AG08395 (cell line): ENCODE measurements at places on chromosomes 13 and 19.
A peak's percentile ranks its signal among the peaks of the same experiment; 100 is the strongest.

DNA sequence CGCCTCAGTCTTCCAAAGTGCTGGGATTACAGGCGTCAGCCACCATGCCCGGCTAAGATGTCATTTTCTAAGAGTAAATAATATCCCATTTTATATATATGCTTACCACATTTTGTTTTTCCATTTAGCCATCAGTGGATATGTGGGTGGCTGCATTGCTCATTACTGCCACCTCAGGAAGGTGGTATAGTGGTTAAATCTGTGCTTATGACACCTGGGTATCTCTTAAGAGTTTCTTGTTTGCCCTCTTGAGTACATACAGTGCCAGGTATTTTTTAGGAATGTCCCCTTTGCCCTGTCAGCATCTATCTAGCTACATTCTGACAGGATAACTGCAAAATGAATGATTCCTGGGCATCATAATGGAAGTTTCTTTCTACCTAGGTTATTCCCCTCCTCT is 14.6 kb downstream of the ZNF69 start:
- DNase-seq, result no peak

DNA sequence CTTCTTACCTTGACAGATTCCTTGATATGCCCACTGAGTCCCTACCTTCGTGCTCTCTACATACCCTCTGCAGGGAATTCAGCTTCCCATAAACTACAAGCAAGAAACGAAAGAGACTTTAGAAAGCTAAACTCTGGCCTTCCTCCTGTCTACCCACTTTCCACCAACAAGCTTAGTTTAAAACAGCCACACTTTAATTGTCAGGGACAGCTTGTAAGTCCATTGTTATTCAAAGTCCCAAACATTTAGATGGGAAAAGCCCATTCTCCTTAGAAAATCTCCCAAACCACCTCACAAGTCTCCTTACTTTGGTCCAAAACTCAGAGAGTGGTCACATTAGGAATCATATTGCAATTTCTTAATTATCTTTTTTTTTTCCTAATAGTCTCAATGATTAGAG is 2695.8 kb downstream of the PCDH9 start:
- DNase-seq, result no peak

DNA sequence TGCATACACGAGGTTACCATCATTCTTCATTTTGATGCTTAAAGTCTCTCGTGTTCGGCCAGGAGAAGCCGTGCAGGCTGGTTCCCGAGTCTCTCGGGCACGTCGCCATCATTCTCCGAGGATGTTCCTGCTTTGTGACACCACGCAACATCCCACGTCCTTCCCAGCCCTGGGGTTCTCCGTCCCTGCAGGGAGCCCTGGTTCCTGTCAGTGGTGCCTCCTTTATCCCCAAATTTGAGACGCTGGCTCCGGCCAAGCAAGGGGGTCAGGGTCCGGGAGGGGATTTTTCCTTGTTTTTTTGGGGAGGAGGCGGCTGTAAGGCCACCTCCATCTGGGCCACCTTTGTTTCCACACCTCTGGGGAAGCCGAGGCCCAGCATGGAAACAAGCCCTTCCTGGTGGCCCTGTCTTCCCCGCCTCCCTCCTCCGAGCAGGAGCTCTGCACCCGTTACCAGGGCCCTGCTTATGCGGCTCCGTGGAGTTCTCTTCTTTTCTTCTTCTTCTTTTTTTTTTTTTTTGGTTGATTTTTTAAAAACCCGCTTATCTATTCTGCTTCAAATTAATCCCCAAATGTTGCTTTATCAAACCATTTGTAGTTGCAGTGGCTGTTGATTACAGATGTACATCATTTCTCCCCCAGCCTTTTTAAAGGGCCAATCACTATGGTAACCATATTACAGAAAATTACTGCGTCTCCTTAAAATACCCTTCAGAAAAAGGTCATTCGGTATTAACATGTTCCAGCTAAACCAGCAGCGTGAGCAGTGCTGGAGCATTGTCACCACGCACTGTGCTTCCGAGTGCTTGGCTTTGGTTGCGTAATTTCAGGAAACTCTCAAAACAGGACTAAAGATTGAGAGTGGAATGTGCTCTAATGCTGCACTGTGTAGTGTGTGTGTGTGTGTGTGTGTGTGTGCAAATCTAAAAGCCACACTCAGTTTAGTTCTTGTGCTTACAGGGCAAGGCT is 50.4 kb downstream of the TEX29 start:
- no peak for DNase-seq

- no peak for DNase-seq
These were observed 266.3 kb downstream of the DNAJC15 start for GRCh38 chr13:43289470-43290255.

DNA sequence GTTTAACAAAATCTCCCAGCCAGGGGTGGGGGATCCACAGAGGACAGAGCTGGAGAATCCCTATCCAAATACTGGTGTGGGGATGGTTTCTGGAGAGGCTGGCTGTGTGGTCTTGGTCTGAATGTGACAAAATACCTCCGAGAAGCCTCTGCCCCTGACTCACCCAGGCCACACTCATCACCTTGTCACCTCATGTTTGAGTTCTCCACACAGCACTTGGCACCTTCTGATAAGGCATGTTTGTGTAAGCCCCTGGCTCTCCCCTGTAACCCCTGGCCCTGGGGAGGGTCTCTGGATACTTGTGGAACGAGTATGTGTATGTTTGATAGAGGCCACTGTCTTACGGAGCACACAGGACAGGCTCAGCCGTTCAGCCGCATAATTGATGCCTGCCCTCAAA is 14.7 kb downstream of the TECR start:
- no peak for DNase-seq

DNA sequence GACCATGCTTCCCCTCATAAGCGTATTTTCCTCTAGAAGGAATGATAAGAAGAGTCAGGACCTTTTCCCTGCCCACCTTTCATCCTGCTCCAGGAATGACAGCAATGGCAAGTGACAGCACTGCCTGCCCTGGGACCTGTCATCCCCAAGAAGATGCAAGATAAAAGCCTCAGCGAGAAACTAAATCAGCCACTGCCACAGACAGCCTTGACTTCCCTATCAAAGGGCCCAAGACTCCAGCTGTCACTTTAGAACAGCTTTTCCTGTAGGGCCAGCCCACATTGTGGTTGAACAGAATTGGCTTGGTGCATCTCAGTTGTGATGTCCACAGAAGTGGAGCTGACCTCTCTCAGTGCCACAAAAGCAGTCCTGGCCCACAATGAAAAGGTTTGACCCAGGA is 1.1 kb downstream of the RAB8A start:
- DNase-seq, result no peak

- peak; percentile 78 for DNase-seq
These were observed 2.3 kb downstream of the NCCRP1 start for GRCh38 chr19:39199025-39199424.

- DNase-seq, result peak; percentile 60
These were observed 13.6 kb downstream of the HAS1 start for GRCh38 chr19:51710163-51710562.

DNA sequence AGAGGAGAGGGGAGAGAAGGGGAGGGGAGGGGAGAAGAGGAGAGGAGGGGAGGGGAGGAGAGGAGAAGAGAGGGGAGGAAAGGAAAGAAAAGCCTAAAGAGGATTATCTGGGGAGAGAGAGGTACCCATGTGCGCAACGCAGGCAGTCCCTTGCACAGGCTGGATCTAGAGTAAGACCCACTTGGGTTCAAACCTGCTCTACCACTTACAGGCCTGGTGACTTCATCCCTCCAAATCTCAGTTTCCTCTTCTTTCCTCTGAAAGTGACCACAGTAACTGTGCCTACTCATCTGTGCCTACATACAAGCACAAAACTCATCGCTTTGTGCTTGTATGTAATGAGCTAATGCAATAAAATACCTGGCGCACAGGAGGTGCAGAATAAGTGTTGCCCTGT is 732 bp upstream of the MAP1S start:
- no peak for DNase-seq

- DNase-seq, result no peak
These were observed 208.7 kb downstream of the MTUS2 start for GRCh38 chr13:29028868-29029267.

DNA sequence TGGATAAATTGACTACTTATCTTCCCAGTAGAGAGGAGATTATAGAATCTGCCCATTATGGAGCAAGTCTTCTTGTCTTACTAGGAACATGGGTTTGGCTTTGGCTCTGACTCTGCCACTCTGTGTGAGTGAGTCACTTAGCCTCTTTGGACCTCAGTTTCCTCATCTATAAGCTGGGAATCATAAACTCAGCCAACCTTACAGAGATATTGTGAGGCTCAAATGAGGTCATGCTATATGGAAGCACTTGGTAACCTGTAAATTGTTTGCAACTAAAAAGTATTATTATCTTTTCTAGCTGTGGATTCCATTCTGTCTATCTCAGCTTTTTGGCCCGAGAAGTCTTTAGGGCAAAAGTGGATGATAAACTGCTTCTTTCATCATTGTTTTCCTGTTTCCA is 186.8 kb upstream of the TSC22D1 start:
- DNase-seq, result no peak

- DNase-seq, result no peak
These were observed 445.5 kb upstream of the SGCG start for GRCh38 chr13:22735011-22735995.

DNA sequence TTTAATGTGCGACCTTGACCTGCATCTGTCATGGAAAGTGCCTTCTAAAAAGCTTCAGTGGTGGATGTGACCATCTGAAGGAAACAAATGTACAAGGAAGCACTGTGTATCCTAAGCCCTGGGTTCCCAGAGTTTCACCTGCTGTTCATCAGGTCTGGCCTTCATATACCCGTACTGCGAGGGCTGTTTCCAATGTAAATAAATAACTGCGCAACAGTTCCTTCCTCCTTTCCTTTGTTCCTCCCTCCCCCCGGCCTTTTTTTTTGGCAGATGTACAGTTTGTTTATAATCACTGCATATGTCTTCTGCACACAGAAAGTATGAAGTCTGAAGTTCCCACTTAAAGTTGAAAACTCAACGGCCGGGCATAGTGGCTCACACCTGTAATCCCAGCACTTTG is 5.2 kb downstream of the FAAP24 start:
- no peak for DNase-seq

DNA sequence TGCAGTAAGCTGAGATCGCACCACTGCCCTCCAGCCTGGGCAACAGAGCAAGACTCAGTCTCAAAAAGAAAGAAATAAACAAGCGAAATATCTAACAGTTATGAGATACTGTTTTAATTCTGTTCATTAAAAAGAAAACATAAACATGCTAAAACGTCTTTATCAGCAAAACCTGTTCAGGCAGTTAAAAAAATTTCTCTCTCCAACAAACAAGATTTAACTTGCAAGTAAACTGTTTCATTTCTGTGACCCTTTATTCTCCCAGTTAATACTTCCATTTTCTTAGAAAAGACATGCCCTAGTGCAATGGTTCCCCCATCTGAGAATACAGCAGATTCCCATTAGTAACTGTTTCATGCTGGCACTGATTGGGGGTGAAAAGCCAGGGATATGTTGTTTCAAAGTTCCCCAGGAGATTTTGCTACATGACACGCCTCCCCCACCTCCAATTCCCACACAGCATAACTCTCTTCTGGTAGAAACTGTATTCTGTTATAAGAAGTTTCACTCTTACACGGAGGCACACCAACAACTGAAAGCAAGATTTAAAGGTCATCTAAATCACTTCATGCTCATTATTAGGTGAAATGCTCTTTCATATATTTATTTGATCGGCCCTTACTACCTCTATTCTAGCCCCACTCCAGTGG is 24.4 kb downstream of the ELF1 start:
- DNase-seq, result no peak

GRCh38 chr13:43319617-43320444 is 296.4 kb downstream of the DNAJC15 start:
- no peak for DNase-seq

GRCh38 chr19:33815380-33816340 is 19.0 kb downstream of the KCTD15 start:
- no peak for DNase-seq

- DNase-seq, result no peak
These were observed 127.4 kb downstream of the SLITRK5 start for GRCh38 chr13:87798536-87798935.

GRCh38 chr19:13033819-13034611 is 38.7 kb downstream of the NFIX start:
- peak; percentile 77 for DNase-seq

GRCh38 chr19:4814625-4815425 is 16.7 kb downstream of the TICAM1 start:
- DNase-seq, result peak; percentile 31

- peak; percentile 55 for DNase-seq
These were observed 65.8 kb upstream of the STARD13 start for GRCh38 chr13:33351319-33351718.

DNA sequence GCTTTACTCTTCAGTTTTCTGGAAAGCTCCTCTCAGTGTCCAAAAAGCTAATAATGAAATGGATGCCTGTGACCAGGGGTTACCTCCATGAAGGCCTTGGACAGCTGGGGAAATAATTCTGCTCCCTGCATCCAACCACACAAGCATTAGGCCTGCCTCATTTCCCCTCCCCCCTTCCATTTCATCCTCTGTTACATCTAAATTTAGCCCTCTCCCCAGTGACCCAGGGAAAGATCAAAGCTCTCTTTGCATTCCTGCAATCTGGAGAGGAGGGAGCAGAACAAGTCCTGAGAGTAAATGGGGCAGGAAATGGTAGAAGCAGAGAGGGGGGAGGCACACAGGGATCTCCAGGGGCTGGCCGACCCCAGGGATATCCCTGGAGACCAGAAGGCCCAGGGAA is 452.7 kb downstream of the TSHZ3 start:
- DNase-seq, result no peak

GRCh38 chr13:25319771-25320170 is 18.3 kb downstream of the NUP58 start:
- no peak for DNase-seq

DNA sequence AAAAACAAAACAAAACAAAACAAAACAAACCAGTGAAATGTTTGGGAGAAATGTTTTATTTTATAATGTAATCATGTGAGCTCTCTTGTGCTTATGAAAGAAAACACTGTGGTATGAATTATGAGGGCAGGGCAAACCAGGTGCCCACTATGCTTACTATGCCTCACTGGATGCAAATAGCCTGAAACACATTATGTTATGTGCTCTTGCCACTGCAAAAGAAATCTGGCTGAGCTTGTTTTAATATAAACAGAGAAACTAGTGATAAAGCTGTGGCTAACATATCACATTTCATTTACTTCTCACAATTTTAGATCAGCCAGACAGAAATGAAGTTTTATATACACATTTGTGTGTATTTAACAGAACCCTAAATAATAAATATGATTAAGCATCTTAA is 8.7 kb upstream of the NBEA start:
- no peak for DNase-seq

DNA sequence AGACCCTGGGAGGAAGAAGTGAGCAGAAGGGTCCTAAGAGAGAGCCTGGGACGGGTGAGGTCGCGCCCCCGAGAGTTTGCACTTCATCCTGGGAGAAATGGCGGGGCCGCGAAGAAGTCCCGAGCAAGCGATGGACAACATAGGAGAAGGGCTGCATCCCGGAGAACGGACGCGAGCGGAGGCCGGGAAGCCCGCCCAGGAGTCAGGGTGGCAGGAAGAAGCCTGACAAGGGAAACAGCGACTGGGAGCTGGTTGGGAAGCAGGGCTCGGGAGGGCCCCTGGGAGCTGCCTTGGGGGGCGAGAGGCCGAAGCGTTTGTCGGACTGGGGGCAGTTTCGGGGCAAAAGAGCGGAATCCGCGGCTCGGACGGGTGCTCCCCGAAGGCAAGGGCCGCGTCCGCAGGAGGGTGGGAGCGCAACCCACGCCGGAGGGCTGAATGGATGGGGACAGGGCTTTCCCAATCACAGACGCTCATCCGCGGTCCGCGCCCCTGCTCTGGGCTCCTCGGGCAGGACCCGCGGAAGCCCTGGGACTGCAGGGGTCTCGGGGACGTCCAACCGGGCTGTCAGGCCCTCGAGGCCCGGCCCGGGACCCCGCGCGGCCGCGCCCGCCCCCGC is 469 bp downstream of the ABHD17A start:
- no peak for DNase-seq

GRCh38 chr13:43375797-43376465 is 352.5 kb downstream of the DNAJC15 start:
- DNase-seq, result no peak

- no peak for DNase-seq
These were observed 7.3 kb upstream of the PSMD8 start for GRCh38 chr19:38367041-38367440.
